ENCODE measurements at places on chromosomes 3 and 15.
A peak's percentile ranks its signal among the peaks of the same experiment; 100 is the strongest.

DNA sequence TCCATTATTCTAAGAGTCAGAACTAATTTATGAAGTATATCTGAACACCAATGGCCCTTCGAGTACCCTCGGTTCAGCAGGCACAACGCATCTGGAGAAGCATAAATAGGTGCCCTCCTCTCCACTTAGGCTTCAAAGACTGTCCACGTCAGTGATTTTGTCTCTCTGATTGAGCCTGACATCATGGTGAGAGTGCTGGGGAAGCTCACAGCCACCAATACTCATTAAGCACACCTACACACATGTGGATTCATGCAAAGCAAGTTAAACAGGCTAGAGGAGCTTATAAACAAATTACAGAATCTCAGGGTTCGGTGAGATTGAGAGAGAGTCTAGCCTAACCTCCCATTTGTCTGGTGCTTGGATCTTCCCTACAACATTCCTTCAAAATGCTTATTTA, 3.6 kb downstream of the CLDN1 start:
- DNase-seq: no peak

- DNase-seq: no peak
Observed at GRCh38 chr15:48370460-48370859, 39.2 kb downstream of the DUT start.

GRCh38 chr3:183158551-183159006, 4.0 kb downstream of the LAMP3 start:
- DNase-seq: peak; percentile 18

DNA sequence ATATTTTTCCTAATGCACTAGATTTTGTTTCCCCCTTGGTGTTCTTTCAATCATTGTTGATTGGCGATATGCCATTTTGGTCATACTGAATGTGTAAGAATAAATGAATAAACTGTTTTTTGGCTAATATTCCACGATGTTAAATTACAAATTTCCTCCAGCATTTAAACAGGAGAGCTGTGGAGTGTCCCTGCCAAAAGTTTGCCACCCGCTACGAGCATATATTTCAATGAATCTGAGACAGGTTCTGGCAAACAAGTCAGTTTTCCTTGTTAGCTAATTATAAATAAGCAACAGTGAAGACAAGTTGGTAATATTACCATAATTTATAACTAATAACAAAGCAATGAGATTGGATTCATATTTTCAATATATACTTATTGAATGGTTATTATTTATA, 777.6 kb downstream of the ROBO1 start:
- DNase-seq: no peak

DNA sequence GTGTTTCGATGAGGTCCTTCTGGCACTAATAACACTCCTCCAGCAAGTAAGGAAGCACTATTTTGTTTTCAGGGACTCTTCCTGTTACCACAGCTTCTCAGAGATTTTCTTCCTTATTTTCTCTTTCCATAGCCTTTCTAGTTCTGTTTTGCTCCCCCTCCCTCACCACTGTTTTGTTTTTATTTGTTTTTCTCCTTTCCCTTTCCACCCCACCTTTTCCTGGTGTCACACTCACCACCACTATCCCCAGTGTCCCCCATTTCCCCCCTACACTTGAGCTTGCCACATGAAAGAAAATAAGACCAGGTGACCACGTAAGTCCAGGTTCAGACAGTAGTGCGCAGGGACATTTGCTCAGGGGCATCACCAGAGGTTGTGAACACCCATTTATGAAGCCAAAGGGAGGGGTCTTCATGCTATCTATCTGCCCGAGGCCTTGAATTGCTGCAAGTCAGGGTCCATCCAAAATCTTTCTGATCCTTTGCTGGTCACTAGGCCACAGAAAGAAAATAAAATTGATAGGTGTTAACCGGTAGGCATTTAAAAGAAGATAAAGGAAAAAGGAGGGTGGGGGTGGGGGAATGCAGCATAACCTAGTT, 1.4 kb upstream of the RFTN1 start:
- no peak for DNase-seq

- no peak for DNase-seq
Observed at GRCh38 chr3:103067963-103068362, 633.1 kb downstream of the ZPLD1 start.

DNA sequence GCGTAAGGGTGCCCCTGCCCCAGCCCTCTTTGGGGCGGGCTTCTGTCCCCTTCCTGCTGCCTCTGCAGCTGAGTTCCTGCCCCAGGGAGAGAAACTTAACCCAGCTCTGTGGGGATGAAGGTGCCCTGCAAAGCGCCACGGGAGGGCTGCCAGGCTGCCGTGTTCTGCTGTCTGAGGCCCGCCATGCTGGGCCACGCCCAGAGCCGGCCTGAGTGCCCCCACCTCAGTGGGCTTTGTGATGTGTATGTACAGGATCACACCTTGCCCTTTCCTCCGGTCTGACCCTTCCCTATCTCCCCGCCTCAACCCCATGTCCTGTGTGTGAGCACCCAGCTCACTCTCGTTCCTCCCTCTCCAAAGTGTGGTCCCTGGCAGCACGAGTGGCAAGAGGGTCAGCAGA, 22.6 kb downstream of the C15orf39 start:
- no peak for DNase-seq

- DNase-seq: no peak
Observed at GRCh38 chr15:100628746-100629145, 26.4 kb downstream of the ASB7 start.

- DNase-seq: no peak
Observed at GRCh38 chr3:16168211-16168610, 6.3 kb upstream of the GALNT15 start.

- no peak for DNase-seq
Observed at GRCh38 chr15:50180091-50180490, 1.9 kb upstream of the SLC27A2 start.
